ENCODE measurements at places on chromosomes 3 and 15.
A peak's percentile ranks its signal among the peaks of the same experiment; 100 is the strongest.

- no peak for DNase-seq
Measured at GRCh38 chr3:196962108-196962929, 6.3 kb downstream of the PIGZ start.

- no peak for DNase-seq
Measured at GRCh38 chr3:97910931-97911351, 61.3 kb downstream of the RIOX2 start.

GRCh38 chr15:31486506-31486905 is 159.9 kb downstream of the KLF13 start:
- DNase-seq, result no peak

- DNase-seq, result no peak
Measured at GRCh38 chr3:138494607-138494929, 60.2 kb downstream of the ESYT3 start.

DNA sequence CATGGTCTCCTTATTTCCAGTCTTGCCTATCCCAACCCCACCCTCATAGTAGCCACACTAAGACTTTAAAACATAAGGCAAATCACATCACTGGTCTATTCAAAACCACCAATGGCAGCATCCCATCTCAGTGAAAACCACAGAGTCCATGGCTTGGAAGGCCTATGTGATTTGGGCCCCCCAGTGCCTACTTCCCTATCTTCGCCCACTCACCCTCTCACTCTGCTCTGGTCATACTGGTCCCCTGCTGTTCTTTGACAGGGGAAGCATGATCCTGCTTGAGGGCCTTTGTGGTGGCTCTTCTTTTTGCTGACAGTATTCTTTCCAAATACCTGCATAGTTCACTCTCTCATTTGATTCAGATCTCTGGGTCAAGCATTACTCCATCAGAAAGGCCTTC is 3.3 kb downstream of the GTF2A2 start:
- DNase-seq, result no peak

DNA sequence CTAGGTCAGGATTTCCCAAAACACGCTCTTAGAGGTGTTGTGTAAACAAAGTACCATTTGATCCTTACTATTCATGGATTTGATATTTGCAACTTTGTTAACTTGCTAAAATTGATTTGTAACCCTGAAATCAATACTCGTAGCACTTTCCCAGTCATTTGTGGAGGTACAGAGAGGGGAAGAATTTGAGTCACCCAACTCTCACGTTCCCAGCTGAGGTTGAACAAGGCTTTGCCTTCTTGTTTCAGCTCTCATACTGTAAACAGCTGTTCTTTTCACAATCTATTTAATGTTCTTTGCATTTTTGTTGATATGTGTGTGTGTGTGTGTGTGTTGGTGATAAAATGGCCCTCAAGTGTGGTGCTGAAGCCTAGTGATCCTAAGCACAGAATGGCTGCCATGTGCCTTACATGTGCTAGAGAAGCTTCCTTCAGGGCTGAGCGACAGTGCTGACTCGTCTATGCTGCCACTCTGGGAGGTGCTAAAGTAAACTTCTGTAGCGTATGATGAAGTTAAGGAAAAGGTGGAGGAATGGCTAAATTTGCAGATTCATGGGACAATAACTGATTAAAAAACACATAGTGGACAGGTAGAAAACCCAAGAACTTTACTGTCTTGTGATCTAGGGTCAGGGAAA is 173.2 kb downstream of the APBA2 start:
- no peak for DNase-seq

- DNase-seq, result no peak
Measured at GRCh38 chr3:166127969-166128368, 290.7 kb upstream of the BCHE start.

- no peak for DNase-seq
Measured at GRCh38 chr3:168077091-168077490, 18.6 kb downstream of the GOLIM4 start.

DNA sequence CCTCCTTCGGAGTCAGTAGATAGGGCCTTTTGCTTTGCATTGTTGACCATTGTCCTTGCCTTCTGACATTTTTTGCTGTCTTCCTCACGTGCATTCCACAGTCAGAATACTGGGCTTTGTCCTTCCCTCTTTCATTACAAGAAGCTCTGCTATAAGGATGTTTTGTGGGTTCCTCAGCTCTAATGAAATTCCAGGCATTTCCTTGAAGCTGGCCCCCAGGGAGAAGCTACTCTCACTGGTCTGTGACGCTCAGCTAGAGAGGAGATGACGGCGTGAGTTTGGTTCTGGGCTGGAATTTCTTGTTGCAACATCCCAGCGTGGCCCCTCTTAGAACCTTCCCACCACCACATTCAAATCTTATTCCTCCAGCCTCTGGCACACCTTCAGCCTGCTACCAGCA is 210.2 kb downstream of the TJP1 start:
- DNase-seq, result no peak

GRCh38 chr15:71201477-71201876 is 86.2 kb downstream of the THSD4 start:
- DNase-seq, result no peak

GRCh38 chr15:65790694-65791334 is 1.3 kb downstream of the DENND4A start:
- no peak for DNase-seq

DNA sequence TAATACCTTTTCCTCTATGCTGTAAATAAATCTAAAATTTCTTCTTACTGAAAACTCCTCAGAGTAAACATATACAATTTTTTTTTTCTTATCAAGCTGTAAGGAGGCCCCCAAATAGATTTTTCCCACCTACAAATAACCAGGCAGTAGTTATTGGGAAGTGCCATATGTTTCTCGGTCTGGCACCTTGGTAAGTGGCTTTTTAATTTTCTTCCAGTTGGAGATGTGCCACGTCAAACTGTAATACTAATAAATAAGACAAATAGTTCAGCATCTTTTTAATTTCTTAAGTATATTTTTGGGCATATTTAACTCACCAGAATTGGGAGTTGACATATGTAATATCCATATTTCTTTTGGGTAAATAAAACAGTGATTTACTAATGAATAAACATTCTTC is 346.3 kb downstream of the DIPK2A start:
- DNase-seq, result no peak

GRCh38 chr3:42443292-42443691 is 32.9 kb upstream of the LYZL4 start:
- DNase-seq, result no peak

GRCh38 chr3:194749631-194750490 is 64.2 kb downstream of the FAM43A start:
- DNase-seq, result no peak

GRCh38 chr3:127745656-127746399 is 73.1 kb downstream of the ABTB1 start:
- no peak for DNase-seq

GRCh38 chr15:64997745-64998375 is 8.1 kb upstream of the SPG21 start:
- DNase-seq, result no peak

DNA sequence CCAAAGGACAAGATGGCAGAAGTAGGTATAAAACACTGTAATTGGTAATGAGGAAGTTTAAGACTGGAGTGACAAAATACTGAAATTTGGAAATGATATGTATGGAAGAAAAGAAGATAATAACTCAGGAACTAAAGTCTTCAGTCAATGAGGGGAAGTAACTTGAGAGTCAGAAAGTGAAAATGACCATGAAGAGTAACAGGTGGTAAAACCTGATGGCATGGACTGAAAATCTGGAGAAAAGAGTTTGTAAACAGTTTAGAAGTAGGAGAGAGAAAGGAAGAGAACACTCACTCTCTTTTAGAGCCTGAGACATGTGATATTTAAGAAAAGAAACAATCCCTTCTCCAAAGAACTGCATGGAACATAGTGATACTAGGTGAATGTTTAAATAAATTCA is 387.9 kb downstream of the PYDC2 start:
- DNase-seq, result no peak

- no peak for DNase-seq
Measured at GRCh38 chr3:51397392-51397791, 6.3 kb downstream of the RBM15B start.

DNA sequence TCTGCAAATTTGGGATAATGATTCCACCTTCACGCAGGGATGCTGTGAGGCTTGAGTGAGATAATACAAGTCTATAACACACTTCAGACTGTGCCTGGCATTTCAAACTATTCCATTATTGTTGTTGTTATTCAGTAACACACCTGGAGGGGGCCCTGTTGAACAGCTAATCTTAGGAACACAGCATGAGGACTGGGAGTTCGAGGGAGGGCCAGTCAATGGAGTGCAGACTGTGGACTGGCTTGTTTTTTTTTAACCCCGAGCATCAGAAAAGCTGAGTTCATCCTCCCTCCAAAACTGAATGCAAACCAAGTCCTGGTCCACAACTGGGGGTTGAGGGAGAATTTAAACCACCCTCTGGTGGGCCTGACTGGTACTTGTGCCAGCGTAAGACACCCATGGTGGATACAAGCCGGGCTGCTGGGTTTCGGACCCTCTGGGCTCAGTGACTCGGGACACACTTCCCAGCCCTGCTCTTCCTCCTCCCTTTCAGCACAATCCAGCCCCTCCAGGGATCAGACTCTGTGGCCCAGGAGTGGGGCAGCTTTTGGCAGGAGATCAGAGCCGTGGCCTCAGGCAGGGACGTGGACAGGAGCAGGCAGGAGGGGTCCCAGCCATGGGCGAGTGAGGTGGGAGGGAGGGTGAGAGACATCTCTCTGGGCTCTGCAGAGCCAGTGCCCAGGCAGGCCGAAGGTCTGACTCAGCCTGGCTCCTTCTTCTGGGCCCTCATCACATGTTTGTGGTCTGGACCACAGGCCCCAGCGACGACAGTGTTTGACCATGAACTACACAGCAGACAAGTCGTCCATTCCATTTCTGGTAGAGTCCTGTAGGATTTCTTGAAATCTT is 36.3 kb upstream of the MEX3B start:
- no peak for DNase-seq

GRCh38 chr3:175103298-175103697 is 244.2 kb downstream of the NAALADL2 start:
- no peak for DNase-seq

DNA sequence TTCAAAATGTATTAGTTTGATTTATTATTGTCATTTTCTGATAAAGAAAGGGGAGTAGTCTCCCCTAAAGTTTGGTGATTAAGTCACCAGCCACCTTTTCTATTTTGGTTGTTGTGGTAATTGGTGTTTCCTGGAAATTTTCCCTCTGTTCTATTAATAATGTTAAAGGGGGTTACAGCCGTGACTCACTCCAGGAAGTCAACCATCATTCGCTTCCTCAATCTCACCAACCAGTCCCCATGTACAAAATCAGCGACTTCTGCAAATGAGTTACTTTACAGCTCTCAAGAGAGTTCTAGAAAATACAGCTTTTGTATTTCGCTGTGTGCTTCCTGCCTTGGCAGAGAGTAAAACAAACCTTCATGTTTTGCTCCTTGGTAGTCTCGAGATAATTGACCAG is 285.1 kb downstream of the LPP start:
- peak; percentile 4 for DNase-seq

- no peak for DNase-seq
Measured at GRCh38 chr3:116050311-116050915, 394.9 kb downstream of the LSAMP start.

DNA sequence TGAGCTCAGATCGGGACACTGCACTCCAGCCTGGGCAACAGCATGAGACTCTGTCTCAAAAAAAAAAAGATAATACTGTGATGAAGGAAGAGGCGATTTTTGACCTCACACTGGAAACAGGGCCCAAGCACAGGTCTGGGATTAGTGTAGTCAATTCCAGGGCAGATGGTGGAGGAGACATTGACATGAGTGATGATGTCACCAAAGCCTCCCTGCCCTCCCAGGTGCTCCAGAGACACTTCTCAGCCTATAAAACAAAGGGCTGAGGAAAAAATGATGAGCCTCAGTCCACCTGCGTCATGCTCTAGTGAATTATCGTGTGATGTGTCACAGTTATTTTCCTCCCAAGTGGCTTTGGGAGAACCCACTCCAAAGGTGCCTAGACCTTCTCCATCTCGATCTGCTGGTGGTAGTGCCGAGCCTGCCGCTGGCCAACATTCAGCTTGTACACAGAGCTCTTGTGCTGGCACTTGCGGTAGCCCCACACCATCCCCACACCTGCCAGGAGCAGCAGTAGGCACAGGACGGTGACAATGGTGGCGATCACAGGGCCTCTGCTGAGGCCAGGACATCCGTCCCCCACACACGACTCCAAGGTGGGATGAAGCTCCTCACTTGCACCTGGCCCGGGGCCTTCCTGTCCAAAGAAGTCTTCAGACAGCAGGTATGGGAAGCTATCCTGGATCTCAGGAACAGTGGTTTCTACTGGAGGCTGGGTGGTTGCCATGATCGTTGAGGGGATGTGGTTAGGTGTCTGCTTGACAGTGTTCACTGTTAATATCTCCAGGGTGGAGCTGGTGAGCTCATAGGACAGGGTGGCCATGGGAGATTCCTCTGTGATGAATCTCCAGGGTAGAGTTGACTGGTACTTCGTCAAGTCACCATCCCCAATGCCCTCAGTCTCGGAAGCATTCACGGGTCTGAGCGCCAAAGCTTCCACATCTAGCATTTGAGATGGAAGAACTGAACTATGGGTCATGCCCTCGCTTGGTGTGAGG is 38.8 kb downstream of the CRTAP start:
- DNase-seq, result no peak

DNA sequence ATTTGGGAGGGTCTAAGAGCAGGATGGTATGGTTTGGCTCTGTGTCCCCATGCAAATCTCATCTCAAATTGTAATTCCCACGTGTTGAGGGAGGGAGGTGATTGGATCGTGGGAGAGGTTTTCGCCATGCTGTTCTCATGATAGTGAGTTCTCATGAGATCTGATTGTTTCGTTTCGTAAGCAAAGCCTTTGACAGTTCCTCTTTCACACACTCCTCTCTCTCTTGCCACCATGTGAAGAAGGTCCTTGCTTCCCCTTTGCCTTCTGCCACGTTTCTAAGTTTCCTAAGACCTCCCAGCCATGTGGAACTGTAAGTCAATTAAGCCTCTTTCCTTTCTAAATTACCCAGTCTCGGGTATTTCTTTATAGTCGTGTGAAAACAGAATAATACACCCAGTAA is 553.7 kb downstream of the TAFA4 start:
- no peak for DNase-seq

GRCh38 chr3:50154840-50155490 is at the start of gene SEMA3F:
Gene SEMA3F, plus strand, starts transcription at chr3:50155324. Its CDS starts 4,299 bp downstream, at chr3:50159623.
- DNase-seq, result peak; percentile 64
